ENCODE measurements at places on chromosomes 1 and 21. TPM values are rescaled to one million over a fixed set of nuclear protein-coding genes. Genes with fewer than 3 reads are reported as not detected.

The FAM78B gene
- total RNA-seq, result 0.77 TPM

The ABCA4 gene
- 0.12 TPM for total RNA-seq

The F13B gene
- not detected for total RNA-seq

The LRRC38 gene
- 0.50 TPM for total RNA-seq

The ZSWIM5 gene
- total RNA-seq, result 1.2 TPM

The GIPC2 gene
- 0.11 TPM for total RNA-seq

The TPTE gene
- total RNA-seq, result not detected
